ENCODE measurements at places on chromosomes 11 and 22.
A peak's percentile ranks its signal among the peaks of the same experiment; 100 is the strongest.

DNA sequence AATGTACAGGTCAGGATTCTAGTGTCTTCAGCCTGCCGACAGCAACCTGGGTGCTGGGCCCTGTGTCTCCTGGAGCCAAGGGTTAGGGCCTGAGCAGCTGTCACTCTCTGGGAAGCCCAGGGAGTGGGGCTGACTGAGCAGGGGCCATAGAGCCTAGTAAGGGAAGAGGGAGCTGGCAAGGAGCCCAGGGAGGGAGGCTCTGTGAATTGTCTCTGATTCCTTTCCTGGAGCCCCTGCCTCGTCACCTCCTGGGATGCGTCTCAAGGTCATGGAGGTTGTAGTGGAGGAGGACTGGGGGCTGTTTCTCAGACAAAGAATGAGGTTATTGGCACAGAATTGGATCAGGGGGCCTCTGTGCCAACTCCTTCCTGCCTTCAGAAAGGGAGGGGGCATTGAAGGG is 11.8 kb downstream of the SOX10 start:
- peak; percentile 53 for DNase-seq

DNA sequence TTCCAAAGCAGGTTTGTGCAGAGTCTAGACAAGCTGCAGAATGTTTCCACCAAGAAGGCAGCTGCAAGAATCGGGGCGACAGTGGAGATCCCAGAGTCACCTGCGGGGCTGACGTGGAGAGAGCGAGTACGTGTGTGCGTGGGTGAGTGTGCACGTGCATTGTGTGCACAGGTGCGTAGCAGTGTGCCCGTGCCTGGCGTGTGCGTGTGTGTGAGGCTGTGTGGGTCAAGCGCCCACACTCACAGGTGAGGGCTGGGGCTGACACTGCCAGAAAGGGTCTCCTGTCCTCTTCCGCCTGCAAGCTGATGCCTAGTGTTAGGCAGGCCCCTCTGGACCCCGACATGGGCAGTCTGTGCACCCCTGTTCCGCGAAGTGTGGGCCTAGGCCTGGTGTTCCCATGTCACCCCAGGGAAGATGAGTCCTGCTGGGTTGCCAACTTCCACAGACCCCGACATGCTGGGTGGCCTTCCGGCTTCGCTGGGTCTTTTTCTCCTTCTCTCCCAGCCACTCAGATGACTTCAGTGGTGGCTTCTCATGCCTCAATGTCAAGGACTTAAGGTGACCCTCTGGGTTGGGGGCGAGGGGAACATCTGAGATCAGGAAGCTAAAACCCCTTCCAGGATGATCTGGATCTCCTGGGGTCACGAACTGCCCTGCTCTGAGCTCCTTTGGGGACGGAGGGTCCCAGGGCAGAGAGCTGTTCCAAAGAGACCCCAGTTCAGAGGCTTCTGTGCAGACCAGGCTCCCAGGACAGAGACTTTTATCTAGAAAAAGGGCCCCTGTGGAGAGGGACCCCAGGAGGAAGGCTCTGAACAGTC is 10.4 kb upstream of the SYT8 start:
- DNase-seq: no peak

DNA sequence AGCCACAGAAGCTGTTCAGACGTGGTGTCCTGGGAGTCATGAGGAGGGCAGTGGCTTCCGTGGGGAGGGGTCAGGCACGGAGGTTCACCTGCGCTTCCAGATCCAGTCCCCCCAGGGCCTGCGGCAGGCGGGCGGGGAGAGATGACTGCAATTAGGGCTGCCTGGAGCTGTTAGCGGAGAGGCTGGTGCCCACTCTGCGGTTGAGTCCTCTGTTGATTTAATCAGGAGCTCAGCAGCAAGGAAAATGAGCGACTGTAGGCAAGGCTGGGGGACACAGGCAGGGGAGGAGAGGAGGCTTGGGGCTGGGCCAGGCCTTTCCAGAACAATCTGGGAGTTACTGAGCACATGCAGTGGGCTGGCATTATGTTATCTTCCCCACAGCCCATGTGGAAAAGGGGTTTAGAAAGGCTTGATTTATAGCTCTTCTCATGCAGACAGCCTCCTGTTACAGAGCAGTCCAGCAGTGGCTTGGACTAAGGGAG is 13.1 kb downstream of the PLCB3 start:
- DNase-seq: no peak

DNA sequence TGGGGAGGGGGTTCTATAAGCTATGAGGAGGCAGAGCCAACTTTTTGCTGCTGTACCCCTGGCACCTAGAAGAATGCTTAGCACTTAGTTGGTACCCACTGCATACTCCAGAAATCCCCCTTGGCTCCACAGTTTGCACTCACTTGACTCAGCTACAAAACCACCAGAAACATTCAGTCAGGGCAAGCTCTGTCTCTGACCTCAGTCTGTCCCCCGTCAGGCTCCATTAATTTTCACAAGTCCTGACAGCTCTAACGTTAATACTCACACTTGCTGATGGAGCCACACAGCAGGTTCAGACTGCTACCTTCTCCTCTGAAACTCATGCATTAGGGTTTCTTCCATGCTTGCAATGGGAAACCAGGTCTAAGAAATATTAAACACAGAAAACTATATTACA is 81.7 kb downstream of the MPPED2 start:
- no peak for DNase-seq

DNA sequence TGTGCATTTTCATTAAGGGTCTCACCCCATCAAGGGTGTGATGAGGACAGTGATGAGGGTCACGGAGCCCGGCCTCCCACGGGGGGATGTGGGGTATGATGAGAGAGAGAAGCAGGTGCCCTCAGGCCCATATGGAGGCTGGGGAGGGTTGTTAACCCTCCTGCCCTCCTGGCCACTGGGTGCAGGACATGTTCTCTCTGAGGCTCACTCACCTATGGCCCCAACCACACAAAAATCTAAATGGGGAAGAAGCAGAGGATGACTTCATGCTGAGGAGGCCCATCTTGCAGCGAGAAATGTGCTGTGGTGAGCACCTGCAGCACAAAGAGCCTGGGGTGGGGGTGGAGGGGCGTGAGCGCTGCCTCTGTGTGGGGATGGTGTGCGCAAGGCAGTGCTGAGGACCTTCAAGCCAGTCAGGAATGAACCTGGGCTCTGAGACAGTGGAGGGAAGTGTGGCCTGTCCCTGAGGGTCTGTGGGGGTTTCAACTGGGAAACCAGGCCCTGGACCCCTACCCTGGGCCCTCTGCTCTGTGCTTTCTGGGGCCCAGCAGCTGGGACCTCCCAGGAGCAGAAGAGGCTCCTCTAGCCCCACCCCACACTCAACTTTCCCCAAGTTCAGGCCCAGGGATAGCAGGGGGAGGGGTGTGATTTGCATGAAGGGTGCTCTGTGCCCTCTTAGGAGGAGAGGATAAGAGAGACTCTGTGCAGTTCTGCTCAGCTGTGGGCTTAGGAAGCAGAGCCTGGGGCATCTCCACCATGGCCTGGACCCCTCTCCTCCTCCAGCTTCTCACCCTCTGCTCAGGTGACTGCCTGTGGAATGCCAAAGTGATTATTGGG is 43.0 kb upstream of the TOP3B start:
- no peak for DNase-seq

DNA sequence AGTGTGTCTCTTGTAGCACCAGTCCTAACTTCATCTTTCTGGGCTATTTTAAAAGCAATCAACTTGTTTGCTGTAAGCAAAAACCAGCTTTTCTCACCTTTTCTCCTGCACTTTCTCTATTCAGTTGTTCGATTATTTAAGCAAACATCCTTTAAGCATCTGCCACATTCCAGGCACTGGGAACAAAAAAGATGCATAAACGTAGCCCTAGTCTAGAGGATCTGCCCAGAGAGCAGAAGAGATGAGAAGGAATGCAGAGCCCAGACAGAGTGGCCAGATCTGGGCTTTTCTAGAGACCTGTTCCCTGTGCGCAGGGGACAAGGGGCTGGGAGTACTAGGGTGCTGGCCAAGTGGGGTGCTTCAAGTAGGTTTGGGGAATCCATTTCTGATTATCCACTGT is 8.4 kb downstream of the APLNR start:
- DNase-seq: no peak

GRCh38 chr11:109697140-109697843 is 275.3 kb downstream of the C11orf87 start:
- no peak for DNase-seq

DNA sequence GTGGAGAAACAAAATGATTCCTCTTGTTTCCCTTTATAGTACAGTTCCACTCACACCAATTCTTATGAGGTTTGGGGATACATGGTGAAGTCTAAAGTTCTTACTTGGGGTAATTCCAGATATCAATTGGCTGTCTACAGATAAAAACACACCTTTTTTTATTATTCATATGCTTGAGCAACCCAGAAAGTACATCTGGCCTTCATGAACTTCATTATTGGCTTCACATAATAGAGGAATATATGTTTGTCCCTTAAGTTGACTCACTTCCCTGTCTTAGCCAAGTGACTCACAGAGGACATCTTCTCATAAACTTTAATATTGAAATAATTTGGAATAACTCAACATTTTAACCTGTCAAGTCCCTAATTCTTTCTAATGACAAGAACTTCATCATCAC is 36.3 kb upstream of the SOX6 start:
- DNase-seq: no peak

GRCh38 chr11:27139742-27140367 is 99.2 kb downstream of the BBOX1 start:
- no peak for DNase-seq

GRCh38 chr11:29685361-29685760 is 331.5 kb downstream of the KCNA4 start:
- DNase-seq: no peak

DNA sequence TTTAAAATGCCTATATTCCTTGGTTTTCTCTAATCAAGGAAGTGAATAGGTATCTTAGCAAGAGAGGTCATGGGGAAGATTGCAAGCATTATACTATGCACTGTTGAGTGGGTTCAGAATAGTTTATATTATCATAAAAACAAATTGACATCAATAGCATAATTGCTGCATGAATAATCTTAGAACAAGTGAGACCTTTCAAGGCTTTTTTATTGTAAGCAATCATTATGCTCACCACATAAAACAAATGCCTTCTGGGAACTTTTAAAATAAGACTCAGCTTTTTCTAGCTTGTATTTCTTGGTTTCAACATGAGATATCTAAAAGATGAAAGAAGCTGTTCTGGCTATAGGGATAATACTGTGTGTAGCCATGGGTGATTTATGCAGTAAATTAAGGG is 135.6 kb upstream of the ZC3H12C start:
- no peak for DNase-seq

- DNase-seq: no peak
Observed at GRCh38 chr11:106468086-106468485, 390.6 kb downstream of the AASDHPPT start.

DNA sequence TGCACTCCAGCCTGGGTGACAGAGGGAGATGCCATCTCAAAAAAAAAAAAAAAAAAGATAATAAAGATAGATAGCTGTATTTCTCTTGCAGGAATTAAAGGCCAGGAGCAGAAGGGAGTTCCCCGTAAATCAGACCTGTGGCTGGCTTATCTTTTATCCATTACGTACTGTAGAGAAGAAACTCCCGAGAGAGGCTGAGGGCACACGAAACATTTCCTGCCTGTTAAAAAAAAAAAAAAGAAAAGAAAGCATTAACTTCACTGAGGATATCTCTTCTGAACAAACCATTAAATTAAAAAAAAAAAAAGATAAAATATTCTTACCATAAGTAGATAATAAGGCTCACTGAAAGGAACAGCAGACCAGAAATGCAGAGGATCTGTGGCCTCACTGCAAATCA is 22.5 kb downstream of the P4HA3 start:
- no peak for DNase-seq

DNA sequence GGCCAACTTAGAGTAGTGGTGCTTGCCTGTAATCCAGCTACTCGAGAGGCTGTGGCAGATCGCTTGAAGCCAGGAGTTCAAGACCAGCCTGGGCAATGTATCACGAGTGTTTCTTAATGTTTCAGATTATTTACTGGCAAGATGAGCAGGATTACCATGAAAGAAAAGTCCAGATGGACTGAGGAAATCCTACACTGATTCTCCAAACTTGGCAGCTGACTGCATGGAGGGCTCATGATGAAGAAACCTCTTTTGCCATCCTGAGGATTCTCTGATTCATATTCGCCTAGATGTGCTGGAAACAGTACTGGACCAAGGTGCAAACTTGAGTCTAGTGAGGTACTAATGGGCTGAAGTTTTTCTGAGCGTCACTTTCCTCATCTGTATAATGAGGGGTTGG is 2.8 kb upstream of the SIDT2 start:
- no peak for DNase-seq

DNA sequence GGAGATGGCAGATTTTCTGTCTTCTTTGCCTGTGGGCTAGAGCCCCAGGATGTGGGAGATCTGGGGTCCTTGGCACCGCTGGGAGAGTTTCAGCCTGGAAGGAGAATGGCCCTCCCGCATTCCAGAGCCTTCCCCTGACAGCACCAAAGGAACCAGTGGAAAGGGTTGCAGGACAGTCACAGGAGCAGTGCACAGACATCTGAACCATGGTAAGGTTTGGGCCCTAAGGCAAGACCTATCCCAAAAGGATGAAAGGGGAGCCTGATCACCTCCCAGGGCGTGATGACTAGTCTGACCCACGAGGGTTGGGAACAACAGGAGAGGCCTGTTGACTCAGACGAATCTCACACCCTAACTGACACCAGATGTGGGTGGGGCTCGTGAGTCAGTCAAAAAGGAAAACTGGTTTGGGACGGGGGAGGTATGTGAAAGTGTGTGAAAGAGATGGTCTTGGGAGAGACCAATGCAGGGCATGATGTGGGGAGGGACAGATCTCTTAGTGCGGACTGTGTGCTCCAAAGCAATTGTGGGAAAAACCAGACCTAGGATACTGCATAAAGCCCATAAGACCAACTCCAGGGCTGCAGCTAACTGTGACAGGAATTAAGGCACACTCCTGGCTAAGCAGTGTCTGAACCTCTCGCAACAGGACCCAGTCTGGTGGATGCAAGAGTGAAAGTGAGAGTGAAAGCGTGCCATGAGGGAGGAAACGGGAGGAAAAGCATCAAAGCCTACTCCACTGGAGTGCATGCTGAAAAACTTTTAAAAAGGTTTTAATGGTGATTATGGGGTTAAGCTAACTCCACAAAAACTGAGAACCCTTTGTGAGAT is 39.1 kb upstream of the GLYAT start:
- no peak for DNase-seq

GRCh38 chr11:72786305-72787215 is 7.3 kb downstream of the STARD10 start:
- DNase-seq: no peak

- no peak for DNase-seq
Observed at GRCh38 chr22:29765905-29766631, 739 bp downstream of the ZMAT5 start.

DNA sequence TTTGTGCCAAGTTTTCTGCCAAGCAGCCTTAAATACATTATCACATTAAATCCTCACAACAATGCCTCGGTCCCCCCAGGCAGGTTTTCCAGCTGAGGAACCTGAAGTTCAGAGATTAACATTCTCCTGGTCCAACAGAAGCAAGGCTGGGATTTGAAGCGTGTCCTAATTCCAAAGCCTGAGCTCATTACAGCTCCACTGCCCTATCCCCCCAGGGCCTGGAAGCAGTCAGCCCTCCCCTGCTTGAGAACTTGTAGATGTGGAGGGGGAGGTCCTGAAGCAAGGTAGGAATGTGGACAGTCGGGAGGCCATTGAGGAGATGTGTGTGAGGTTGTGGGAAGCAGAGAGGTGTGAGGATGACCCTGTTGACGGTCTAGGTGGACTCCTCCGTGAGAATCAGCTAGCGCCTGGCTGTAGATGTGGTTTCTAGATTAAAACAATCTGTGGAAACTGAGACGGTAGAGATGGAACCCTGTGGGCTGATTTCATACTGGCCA is 8.1 kb downstream of the GRAMD1B start:
- DNase-seq: no peak

- DNase-seq: peak; percentile 82
Observed at GRCh38 chr22:28034760-28035401, 115.8 kb upstream of the PITPNB start.
